ENCODE measurements at places on chromosomes 16 and 17.

GRCh38 chr17:78137392-78138203 lies 7.0 kb downstream of the TMC8 start:
- DNase-seq = no peak

DNA sequence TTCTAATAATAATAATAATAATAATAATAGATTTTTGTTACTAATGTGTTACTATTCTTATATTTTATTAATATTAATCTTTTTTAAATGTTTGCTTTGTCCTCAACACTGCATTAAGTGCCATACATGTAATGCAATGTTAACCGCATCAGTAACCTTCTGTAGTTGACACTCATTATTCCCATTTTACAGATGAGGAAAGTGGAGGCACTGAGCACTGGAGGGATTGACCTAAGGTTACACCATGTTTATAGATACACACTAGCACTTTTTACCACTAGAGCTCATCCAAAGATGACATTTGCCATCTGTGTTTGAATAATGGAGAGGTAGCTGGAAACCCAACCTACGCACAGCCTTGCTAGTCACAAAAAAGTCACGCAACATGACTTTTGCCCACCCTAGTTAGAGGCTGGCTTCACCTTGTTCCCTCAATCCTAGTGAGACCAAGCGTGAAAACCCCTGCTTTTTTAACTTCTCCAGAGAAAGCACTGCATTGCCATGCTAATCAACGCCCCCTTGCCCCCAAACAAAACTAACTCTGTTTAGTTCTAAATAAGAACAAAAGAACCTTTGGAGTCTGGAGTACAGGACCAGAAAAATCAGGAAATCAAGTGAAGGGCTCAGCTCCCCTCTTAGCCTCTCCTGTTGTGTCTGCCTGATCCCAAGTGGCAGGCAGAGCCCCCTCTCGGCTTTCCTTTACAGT lies 2.3 kb downstream of the ARSG start:
- no peak for DNase-seq

GRCh38 chr16:25107466-25107792 lies 4.1 kb upstream of the LCMT1 start:
- DNase-seq = no peak

GRCh38 chr16:87060034-87060986 lies 256.9 kb downstream of the C16orf95 start:
- no peak for DNase-seq

DNA sequence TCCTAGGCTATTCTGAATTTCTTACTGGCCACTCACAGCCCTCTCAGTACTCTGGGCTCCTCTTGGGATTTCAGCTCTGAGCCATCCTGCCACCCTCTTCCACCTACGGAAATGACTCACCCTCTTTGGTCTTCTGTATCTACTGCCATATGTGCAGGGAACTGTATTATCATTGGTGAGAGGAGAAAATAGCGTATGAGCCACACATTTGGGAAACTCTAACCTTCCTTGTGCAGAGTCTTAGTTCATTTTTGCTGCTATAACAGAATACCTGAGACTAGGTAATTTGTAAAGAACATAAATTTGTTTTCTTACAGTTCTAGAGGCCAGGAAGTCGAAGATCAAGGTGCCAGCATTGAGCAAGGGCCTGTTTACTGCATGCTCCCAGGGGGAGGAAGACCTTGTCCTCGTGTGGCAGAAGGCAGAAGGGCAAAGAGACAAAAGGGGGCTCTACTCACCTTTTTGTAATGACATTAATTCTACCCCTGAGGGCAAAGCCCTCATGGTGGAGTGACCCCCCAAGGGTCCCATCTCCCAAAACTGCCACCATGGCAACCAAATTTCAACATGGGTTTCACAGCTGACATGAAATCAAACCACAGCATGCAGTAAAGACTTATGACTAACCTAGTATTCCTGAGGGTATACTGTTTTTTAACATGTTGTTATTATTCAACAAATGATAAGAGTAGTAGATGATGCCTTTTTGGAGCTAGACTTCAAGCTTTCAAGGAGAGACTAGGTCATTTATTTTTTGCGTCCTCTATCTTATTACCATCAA lies 191.8 kb downstream of the PRKCA start:
- no peak for DNase-seq

DNA sequence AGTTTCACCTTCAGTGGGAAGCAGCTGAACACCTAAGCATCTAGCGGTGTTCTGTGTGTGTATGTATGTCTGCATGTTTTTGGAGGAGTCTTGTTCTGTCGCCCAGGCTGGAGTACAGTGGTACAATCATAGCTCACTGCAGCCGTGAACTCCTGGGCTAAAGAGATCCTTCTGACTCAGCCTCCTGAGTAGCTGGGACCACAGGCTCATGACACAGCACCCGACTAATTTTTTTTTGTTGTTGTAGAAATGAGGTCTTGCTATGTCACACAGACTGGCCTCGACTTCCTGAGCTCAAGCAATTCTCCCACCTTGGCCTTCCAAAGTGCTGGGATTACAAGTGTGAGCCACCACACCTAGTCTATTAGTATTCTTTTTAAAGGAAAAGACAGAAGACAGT lies 30.2 kb upstream of the FAAP100 start:
- DNase-seq = no peak

- no peak for DNase-seq
Measured at GRCh38 chr17:79385962-79386563, 224.8 kb downstream of the RBFOX3 start.

DNA sequence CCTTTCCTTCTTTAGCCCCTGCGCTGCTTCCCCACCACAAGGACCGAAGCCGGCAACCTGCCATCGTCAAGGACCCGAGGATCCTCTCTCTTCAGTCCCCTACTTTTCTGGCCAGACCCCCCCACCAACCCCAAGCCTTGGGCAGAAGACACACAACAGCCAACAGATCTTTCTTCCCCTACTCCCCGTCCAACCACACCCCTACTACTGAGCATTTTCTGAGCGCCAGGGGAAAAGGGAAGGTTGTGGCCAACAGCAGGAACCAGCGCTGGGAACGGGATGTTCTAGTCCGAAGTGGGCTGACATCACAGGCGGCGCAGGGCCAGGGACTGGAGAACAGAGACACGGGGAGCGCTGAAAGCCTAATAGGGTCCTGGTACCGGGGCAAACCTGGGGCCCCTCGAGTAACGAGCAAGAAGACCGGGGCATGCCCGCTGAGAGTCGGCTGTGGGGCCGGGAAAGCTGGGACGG lies 528 bp downstream of the PER1 start:
- DNase-seq = no peak

- no peak for DNase-seq
Measured at GRCh38 chr16:81478876-81479511, 34.4 kb downstream of the CMIP start.

- no peak for DNase-seq
Measured at GRCh38 chr16:87317750-87318644, 805 bp upstream of the C16orf95 start.

- no peak for DNase-seq
Measured at GRCh38 chr17:65022751-65023700, 33.5 kb downstream of the GNA13 start.

DNA sequence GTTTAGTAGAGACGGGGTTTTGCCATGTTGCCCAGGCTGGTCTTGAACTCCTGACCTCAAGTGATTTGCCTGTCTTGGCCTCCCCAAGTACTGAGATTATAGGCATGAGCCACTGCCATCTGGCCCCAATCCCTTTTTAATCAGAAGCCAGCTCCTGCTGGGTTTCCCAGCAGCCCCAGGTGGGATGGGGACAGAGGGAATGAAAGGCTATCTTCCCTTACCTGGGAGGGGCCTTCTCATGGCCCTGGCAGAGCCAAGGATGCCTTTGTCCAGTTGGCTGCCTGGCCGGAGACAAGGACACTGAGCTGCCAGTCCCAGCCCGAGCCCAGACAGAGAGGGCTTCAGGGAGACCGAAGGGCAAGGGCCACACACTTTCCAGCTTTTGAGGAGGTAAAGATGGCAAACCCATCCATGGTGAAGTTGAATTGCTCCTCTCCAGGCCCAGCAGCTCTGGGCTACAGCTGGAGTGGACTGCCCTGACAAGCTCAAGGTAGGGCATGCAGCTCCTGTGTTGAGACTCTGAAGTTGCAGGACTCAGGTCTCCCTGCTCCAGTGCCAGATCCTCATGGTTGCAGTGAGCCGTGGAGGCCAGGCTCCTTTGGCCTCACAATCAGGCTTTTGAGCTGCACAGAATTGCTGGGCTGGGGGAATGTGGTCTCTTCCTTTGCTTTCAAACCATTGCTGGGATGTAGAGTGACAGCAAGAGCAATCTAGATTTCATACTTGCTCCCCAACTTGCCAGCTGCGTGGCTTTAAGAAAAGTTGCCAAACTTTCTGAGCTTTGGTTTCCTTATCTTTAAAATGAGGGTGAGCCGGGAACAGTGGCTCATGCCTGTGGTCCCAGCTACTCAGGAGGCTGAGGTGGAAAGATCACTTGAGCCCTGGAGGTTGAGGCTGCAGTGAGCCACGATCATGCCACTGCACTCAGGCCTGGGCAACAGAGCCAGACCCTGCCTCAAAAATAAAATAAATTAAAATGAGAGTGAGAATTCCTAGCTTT lies 44.5 kb upstream of the IL34 start:
- DNase-seq = no peak

DNA sequence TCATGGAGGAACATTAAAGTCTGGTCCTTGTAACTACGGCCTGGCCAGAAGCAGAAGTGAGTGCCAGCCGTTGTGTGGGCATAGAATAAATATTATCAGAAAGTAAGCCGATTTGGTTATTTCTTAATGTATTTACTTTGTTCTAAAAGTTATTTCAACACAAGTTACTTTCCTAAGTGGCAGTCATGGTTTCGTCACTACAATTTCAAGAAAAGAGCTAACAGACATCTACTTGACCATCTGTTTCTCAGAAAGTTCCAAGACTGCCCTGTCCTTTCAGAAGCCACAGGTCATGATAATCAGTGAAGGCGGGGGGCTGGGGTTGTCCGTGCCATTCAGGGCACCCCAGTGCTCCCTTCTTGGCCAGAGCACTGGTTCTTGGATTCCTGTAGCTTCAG lies 14.9 kb upstream of the FASN start:
- no peak for DNase-seq

DNA sequence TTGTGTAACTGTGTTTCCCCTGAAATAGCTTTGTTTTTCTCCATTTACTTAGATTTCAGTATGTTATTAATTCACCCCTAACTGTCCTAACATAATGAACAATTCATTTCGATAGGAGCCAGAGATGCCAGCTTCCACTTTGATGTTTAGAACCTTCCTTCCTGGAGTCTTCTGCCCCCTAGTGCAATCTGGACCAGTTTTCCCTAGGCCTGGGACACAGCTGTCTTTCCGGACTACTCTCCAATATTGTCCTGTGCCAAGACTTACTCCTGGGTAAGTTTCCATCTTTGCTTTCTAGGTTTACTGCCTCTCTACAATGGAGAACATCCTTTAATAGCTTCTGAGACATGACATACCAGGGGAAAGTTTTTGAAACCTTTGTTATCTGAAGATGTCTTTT lies 12.8 kb downstream of the RECQL5 start:
- no peak for DNase-seq

GRCh38 chr17:49409066-49409465 lies 5.6 kb downstream of the PHB1 start:
- no peak for DNase-seq

GRCh38 chr16:67703626-67704025 lies 15.5 kb downstream of the GFOD2 start:
- DNase-seq = no peak

GRCh38 chr16:660459-661183 lies 7.3 kb upstream of the RHOT2 start:
- peak; percentile 55 for DNase-seq

DNA sequence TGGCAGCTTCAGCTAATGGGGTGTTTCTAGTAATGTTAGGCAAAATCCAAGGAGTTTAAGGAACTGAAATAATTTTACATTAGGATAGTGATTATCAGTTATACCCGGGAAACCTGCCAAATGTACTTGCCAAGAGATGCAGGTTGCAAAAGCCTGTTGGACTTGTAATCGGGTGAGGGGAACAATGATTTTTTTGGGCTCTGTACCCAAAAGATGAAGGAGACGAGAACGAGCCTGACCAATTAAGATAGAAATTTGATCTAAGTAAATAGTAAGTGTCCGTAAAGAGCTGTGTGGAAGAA lies 56.3 kb upstream of the ARL4D start:
- no peak for DNase-seq

DNA sequence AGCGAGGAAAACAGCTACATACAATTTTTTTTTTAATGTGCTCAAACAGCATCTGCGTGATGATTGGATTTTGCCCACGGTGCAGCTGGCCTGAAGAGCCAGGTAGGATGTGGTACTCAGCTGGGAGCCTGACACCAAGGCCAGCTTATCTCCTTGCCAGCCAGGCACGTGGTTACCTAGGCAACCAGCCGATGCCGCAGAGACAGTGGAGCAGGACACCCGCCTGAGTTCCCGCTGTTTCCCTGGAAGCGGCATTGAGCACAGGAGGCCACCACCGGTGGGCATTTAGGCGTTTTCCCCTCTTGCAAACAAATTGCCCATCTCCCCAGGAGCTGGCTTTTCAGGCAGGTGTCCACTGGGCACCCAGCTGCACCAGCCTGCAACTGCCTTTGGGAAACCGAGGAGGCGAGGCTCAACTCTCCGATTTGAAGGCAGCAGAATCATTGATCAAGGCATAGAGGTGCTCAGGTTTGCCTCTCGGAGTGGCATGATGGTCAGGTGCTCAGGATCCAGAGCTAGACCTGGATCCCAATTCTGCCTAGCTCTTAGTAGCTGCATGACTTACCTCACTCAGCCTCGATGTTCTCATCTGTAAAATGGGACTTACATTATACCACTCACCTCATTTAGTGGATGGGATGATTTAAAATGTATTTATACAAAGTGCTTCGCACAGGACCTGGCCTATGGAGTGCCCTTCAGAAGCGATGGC lies 137.5 kb upstream of the PLCG2 start:
- DNase-seq = no peak

DNA sequence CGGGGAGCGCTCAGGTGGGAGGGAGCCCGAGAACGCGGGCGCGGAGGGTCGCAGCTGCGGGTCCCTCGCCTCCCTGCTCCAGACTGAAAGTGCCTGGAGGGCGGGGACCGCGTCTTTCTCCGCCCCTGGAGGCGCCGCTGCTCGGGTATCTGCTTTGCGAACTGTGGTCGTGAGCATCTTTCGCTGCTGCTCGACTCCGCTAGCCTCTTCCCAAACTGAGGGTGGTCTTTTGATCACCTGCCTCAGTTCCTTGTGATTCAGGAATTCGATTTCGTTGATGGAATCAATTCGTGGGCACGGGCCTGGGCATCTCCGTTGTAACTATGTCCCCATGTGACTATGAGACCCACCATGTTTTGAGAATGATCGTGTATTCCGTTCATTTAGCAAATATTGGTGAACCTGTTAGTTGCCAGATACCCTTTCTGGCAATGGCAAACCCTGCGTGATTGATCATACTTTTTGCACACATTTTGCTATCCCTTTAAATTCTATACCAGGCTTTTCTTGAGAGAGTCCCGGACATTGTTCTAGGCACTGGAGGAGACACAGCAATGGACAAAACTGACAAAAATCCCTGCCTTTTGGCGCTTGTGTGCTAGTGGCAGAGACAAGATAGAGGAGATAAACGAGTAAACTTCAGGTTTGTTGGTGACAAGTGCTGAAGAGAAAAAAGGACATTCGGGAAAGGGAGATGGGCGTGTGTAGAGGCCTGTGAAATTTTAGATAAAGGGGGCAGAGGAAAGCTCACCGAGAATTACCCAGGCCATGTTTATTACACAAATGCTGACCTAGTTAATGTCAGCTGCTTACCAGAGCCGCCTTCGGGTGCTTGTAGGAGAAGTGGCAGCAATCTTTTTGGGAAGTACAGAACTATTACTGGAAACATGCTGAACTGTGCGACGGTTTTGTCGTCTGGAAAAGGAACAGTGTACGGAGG lies 948 bp downstream of the UTP18 start:
- no peak for DNase-seq
